Activated CD4-positive, alpha-beta T cell treated with anti-CD3 and anti-CD28 coated beads, Interleukin-2, amount 10 ng/mL, durations not matched to agents 7 days and 5 days (primary cell): ENCODE measurements at places on chromosomes 1 and 21. TPM values are rescaled to one million over a fixed set of nuclear protein-coding genes. Genes with fewer than 3 reads are reported as not detected.

Gene PTGFR
- not detected for total RNA-seq

Gene DSTYK
- total RNA-seq: 8.9 TPM

Gene FAM3B
- not detected for total RNA-seq

Gene RGS1
- 14.8 TPM for total RNA-seq

DNA sequence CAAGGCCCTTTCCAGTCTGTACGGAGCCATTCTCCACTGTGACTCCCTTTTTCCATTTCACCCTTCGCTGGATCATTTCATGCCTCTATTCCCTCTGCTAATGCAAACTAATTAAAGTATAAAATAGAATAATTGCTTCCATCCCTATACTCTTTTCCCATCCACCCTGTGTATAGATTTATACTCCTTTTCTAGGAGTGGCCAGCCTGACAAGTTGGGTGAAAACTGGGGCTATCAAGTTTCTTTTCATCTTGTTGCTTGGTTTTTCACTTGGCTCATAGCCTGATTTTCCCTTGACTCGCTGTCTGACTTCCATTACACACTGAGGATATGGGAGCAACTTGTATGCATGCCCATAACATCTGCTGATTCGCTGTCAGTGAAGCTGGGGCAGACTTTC lies 107.0 kb downstream of the PLXNA2 start:
- DNase-seq: no peak

GRCh38 chr1:116311756-116312680 lies 61.0 kb upstream of the ATP1A1 start:
- DNase-seq: no peak

GRCh38 chr1:3886106-3886670 lies 13.9 kb downstream of the C1orf174 start:
- no peak for DNase-seq

GRCh38 chr1:214107322-214108096 lies 119.7 kb downstream of the PROX1 start:
- DNase-seq: no peak

GRCh38 chr1:178976541-178976940 lies 49.2 kb upstream of the FAM20B start:
- DNase-seq: no peak
